Activated CD8-positive, alpha-beta memory T cell treated with anti-CD3 and anti-CD28 coated beads, Interleukin-2, amount 10 ng/mL, durations not matched to agents 7 days and 5 days (primary cell): ENCODE measurements at places on chromosomes 4 and X. TPM values are rescaled to one million over a fixed set of nuclear protein-coding genes. Genes with fewer than 3 reads are reported as not detected.

DOK7 gene
- not detected for total RNA-seq

CT45A1 gene
- not detected for total RNA-seq

CCNB3 gene
- total RNA-seq, result 0.23 TPM

H2BW2 gene
- total RNA-seq, result not detected

PALLD gene
- total RNA-seq, result 3.7 TPM

TLR8 gene
- not detected for total RNA-seq

STARD8 gene
- total RNA-seq, result 2.3 TPM

GJB1 gene
- total RNA-seq, result not detected

TBC1D9 gene
- total RNA-seq, result 0.14 TPM

SLC6A8 gene
- 0.93 TPM for total RNA-seq

RAB40AL gene
- 0.33 TPM for total RNA-seq

NIPAL1 gene
- 1.4 TPM for total RNA-seq

CLDN34 gene
- not detected for total RNA-seq

TMEM131L gene
- total RNA-seq, result 29.2 TPM

PNPLA4 gene
- 3.7 TPM for total RNA-seq

CSAG2 gene
- 0.47 TPM for total RNA-seq

PRR32 gene
- total RNA-seq, result not detected

NXF3 gene
- total RNA-seq, result not detected
